A549 treated with CORT108297 at 1 μM for 4 hours (cell line): ENCODE measurements at places on chromosomes 6 and 20. TPM values are rescaled to one million over a fixed set of nuclear protein-coding genes. Genes with fewer than 3 reads are reported as not detected.

Gene MYMX
- not detected in 5 replicates for total RNA-seq

Gene SOBP
- 0.88 to 1.4 TPM (median 1.0 TPM) in 5 replicates for total RNA-seq

Gene PCK1
- 0.05 to 0.09 TPM (median 0.06 TPM) in 3 of 5 replicates, not detected in the others for total RNA-seq

Gene RBPJL
- total RNA-seq, result not detected in 5 replicates

Gene BCAS4
- 27.0 to 32.9 TPM (median 31.1 TPM) in 5 replicates for total RNA-seq

Gene TRIM15
- 0.08 to 0.09 TPM in 2 of 5 replicates, not detected in the others for total RNA-seq

Gene NHLRC1
- total RNA-seq, result 1.4 to 2.3 TPM (median 1.9 TPM) in 5 replicates
